Stimulated activated CD4-positive, alpha-beta T cell treated with anti-CD3 and anti-CD28 coated beads, Interleukin-4, amount 100 ng/mL, for 1 hour (primary cell): ENCODE measurements at places on chromosomes 3 and 15.
A peak's percentile ranks its signal among the peaks of the same experiment; 100 is the strongest.

- no peak for DNase-seq
These were observed 16.0 kb downstream of the ROBO2 start for GRCh38 chr3:77055841-77056341.

DNA sequence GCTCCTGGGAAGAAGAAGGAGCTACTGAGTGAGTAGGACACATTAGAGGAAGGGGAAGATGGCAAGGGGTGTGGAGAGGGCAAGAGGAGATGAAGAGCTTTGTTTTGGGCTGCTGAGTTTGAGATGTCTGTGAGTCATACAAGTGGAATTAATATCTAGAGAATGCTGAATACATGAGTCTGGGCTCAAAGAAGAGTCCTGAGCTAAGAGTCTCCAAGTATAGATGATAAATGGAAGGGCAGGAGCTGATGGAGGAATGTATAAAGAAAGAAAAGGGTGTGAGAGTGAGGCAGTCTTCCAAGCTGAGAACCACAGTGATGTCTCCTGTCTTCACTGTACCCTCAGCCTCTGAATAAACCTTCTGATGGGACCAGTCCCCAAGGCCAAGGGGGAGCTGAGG, 205.5 kb upstream of the MRPL3 start:
- no peak for DNase-seq

GRCh38 chr15:69755551-69756310, 303.1 kb downstream of the RPLP1 start:
- peak; percentile 75 for DNase-seq

- DNase-seq = no peak
These were observed 54.1 kb upstream of the GSK3B start for GRCh38 chr3:120148187-120148949.

DNA sequence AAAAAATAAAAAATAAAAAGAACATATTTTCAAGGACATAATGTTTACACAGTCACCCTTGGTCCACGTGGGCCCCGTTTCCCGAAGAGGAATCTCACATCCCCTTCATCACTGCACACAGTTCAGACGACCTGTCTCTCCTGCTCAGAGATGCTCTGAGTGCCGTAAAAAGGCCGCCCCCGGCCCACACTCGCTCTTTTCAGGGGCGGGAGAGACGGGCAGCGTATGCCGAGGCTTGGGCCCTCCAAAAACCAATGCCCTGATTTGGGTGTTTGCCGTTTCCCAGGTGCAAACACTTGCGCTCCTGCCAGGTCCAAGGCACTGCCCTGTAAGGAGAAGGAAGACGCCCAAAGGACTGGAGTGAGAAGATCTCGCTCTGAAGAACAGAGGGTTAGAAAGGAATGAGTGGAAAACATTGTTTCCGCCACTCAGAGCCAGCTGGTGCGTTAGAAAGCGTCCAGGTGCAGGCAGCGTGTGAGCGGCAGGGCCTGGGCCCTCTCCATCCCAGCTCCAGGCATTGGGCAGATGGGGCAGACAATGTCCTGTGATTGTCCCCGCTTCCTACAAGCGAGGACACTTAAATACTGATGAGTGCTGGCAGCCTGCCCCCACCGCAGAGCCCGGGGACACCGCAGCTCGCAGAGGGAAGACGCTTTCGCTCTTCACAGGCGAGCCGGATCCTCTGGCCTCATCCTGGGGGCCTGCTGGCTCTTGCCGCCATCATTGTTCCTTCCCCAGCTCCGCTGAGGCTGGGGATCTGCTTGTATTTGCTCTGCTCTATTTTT, 53.2 kb downstream of the NIPA2 start:
- no peak for DNase-seq

DNA sequence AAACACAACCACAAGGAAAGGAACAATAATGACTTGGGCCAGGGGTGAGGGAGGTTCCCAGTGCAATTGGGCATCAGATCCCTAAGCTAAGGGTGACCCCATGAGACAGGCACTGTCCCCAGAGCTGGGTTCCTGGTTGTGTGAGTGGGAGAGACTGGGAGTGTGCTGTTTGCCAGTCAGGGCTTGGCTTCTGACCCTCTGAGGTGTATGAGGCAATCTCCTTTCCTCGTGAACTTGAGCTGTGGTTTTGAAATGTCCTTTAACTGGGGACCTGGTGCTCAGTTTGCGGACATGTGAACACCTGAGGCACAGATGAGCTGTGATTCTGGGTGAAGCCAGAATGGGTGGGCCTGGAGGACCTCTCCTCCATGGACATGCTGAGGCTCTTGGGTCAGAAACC, 58.5 kb upstream of the PLXNA1 start:
- DNase-seq = no peak

DNA sequence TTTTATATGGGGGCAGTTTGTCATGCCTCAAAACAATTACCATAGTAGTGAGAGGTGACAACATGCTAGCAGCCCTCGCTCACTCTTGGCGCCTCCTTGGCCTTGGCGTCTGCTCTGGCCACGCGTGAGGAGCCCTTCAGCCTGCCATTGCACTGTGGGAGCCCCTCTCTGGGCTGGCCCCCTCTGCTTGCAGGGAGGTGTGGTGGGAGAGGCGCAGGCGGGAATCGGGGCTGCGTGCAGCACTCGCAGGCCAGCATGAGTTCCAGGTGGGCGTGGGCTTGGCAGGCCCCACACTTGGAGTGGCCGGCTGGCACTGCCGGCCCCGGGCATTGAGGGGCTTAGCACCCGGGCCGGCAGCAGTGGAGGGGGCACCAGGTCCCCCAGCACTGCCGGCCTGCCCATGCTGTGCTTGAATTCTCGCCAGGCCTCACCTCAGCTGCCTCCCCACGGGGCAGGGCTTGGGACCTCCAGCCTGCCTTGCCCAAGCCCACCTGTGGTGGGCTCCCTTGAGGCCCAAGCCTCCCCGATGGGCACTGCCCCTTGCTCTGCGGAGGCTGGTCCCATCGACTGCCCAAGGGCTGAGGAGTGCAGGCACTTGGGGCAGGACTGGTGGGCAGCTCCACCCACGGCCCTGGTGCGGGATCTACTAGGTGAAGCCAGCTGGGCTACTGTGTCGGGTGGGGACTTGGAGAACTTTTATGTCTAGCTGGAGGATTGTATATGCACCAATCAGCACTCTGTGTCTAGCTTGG, 38.8 kb upstream of the EIF5A2 start:
- DNase-seq = no peak

- no peak for DNase-seq
These were observed 15.0 kb upstream of the TBL1XR1 start for GRCh38 chr3:177212278-177212610.

DNA sequence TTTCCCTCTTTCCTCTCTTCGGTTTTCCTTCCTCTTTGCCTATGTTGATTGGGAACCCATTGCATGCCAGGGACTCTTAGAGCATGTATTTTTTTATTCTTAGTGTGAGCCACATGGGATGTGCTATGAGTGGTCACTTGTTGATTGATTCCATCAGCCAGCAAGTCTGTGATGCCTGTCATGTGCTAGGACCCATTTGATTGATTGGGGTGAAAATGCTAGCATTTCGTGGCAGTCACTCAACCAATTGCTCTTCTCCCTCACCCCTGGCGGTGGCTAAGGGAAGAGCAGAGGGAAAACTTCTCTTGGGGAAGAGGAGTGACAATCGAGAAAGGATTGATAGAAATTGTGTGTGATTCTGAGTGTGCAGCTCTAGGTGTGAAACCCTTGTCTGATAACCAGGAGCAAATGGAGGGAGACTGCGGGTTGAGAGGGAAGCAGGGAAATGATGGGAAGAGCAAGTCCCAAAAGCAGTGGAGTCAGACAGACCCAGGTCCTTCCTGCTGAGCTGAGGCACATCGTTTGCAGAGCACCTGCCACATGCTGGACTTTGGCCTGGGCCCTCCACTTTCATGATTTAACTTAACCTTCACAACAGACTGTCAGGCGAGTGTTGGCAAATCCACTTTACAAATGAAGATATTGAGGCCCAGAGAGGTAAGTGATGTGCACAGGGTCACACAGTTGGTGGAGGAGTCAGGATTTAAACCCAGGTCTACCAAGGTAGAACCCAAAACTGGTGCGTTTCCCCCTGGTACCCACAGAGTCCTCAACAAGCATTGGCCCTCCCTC, 40.0 kb downstream of the SLC6A11 start:
- no peak for DNase-seq

DNA sequence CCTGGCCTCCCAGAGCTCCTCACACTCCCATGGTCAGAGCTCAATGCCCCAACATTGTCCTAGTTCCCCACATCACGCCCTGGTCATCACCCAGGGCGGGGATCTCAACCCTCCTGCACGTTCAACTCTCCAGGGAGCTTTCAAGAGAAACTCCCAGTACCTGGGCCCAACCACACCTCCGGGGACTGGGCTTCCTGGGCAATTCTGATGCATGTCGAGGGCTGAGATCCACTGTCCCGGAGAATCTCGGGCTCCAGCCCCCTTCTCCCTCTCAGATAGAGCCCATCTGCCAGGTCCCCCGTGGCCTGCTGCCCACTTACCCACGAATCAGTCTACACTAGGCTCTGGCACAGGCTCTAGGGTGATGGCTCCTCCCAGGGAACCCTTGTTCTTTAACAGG, 39.2 kb downstream of the UMPS start:
- no peak for DNase-seq

GRCh38 chr15:100338971-100339444, 2.8 kb downstream of the ADAMTS17 start:
- peak; percentile 46 for DNase-seq

GRCh38 chr3:39154280-39155021, 1.1 kb upstream of the CSRNP1 start:
- DNase-seq = no peak

DNA sequence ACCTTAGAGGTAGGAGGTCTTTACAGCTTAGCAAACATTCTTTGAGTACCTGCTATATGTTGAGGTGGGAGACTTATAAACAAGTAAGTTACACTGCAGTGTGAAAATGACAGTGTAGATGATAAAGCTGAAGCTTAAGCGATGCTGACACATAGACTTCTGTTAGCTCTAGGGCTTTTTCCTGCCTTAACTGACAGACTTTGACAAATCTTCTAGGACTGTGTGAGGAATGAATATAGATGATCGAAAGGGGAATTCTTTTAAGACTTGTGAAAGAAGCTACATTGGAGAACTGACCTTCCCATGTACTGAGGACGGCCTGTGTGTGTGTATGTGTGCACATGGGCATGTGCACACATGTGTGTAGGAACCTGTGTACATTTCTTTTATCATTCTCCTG, 22.7 kb downstream of the BOC start:
- no peak for DNase-seq

DNA sequence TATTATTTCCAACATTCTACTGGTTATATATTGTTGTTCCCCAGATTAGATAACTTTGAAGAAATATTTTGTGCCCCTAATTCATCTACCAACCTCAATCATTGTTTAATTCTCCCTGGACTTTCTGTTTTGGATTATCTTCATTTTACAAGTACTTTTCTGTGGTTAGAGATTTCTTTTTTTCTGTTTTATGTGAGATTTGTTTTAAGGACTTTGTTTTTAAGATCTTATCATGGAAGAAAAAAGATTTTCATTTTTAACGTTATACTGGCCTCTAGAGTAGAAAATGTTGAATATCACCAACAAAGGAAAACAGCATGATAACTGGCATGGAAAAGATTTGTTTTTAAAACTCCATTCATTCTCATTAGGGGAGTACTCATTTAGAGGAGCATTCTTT, 210.9 kb upstream of the KCNMB2 start:
- no peak for DNase-seq

GRCh38 chr15:46296002-46296401, 661.2 kb downstream of the SQOR start:
- no peak for DNase-seq

GRCh38 chr3:139935016-139935865, at the start of gene CLSTN2:
Gene CLSTN2, plus strand, starts transcription at chr3:139935185.
- no peak for DNase-seq

DNA sequence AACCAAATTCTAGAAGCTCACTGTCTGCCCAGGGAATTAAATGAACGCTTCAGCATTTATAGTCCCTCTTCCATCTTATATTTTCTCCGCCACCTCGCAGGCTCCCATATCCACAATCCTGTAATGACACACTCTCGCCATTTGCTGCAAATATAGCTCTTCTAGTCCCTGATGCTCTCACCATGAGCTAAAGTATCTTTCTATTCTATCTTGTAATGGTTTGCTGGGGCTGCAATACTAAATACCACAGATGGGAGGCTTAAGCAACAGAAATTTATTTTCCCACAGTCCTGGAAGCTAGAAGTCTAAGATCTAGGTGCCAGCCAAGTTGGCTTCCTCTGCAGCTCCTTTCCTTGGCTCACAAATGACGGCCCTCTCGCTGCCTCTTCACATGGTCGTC, 106.9 kb upstream of the NPHP3 start:
- no peak for DNase-seq

- DNase-seq = no peak
These were observed 1270.0 kb downstream of the ROBO1 start for GRCh38 chr3:78497767-78498166.

- no peak for DNase-seq
These were observed 20.3 kb upstream of the UACA start for GRCh38 chr15:70783610-70784022.

DNA sequence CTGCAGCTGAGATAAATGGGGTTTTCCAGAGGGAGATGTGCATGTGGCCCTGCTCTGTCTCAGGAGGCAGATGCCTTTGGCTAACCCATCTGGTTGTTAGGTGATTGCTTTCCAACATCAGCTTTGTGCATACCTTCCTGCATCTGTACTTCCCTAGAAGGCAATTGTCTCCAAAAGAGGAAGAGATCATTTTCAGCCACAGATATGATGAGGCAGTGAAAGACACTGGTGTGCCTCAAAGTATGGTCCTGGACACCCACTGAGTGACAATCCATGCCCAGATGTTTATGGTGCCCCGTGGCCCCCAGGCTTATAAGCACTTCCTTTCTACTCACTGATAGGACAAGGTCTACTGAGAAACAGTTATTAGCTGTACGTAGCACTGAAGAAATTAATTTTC, 117.5 kb upstream of the NR2F2 start:
- no peak for DNase-seq

GRCh38 chr3:86708893-86709292, 282.1 kb downstream of the VGLL3 start:
- no peak for DNase-seq

GRCh38 chr3:112327371-112327951, 5.5 kb upstream of the CD200 start:
- DNase-seq = no peak

GRCh38 chr15:81724536-81724935, 321.3 kb downstream of the MEX3B start:
- no peak for DNase-seq

DNA sequence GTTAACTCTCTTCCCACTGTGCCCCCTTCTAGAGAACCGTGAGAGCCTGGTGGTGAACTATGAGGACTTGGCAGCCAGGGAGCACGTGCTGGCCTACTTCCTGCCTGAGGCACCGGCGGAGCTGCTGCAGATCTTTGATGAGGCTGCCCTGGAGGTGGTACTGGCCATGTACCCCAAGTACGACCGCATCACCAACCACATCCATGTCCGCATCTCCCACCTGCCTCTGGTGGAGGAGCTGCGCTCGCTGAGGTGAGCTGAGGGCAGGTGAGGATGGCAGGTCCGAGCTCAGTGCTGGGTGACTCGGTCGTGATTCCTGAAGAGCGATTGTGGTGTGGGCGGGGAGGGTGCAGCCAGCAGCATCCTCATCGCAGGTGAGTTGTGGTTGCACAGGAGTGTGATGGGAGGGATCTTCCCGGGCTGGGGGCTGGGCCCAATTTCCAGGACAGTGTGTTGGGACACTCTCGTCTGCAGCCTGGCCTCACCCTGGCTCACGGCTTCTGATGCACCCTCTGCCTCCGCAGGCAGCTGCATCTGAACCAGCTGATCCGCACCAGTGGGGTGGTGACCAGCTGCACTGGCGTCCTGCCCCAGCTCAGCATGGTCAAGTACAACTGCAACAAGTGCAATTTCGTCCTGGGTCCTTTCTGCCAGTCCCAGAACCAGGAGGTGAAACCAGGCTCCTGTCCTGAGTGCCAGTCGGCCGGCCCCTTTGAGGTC, 8.0 kb downstream of the MCM2 start:
- DNase-seq = no peak
